ENCODE measurements at places on chromosomes 16 and 17.
A peak's percentile ranks its signal among the peaks of the same experiment; 100 is the strongest.

GRCh38 chr16:50114357-50115129 is 38.6 kb upstream of the TENT4B start:
- DNase-seq, result peak; percentile 14

- DNase-seq, result no peak
Measured at GRCh38 chr17:68440526-68440925, 16.8 kb downstream of the WIPI1 start.

DNA sequence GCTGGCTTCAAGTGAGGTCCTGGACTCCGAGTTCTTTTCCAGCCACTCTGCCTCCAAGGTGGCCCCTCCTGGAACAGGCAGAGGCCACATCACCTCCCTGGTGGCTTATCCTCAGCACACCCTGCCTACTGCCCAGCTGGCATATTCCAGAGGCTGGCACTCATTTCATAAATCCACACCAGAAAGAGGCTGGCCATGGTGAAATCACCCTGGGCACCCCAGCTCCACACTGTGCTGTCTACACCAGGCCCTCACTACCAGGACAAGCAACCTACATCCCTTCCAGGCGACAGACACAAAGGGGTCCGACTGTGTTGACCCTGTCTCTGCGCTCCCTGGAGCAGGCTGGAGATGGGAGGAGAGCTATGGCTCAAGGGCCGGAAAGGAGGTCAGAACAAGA is 100.2 kb downstream of the C16orf78 start:
- no peak for DNase-seq

GRCh38 chr16:64225696-64226095 is 896.2 kb downstream of the CDH11 start:
- no peak for DNase-seq

GRCh38 chr17:34201225-34201624 is 53.9 kb upstream of the CCL2 start:
- no peak for DNase-seq

- no peak for DNase-seq
Measured at GRCh38 chr16:89600956-89601355, 12.5 kb upstream of the DPEP1 start.

DNA sequence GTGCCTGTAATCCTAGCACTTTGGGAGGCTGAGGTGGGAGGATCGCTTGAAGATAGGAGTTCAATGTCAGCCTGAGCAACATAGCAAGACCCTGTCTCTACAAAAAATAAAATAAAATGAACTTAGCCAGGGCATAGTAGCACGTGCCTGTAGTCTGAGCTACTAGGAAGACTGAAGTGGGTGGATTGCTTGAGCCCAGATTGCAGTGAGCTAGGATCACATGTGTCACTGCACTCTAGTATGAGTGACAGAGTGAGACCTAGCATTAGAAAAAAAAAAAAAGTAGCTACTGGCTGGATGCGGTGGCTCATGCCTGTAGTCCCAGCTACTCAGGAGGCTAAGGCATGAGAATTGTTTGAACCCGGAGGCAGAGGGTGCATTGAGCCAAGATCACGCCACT is 6.0 kb downstream of the ADAP2 start:
- no peak for DNase-seq
